ENCODE measurements at places on chromosomes 6 and 20.

- DNase-seq: no peak
Observed at GRCh38 chr20:25216199-25216945, 20.9 kb downstream of the ENTPD6 start.

- no peak for DNase-seq
Observed at GRCh38 chr20:59398537-59399205, 98.3 kb downstream of the EDN3 start.

DNA sequence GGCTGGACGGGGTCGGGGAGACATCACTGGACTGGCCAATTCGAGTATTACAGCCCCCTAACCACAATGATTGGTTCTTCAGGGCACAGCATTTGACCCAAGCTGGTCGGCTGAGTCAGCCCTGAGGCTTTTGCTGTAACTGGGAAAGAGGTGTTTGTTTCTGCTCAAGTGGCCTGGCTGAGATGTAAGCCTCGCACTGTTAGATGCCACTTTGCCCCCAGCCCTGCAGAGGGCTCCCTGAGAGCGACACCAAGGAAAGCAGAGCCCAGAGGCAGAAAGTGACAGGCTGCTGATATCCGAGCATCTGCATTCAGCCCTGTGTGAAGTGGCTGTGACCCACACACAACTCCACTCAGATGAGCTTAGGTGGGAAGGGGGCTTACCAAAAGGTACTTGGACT is 19.4 kb downstream of the ERGIC3 start:
- DNase-seq: no peak

- no peak for DNase-seq
Observed at GRCh38 chr20:22986601-22987000, 48.5 kb upstream of the SSTR4 start.

DNA sequence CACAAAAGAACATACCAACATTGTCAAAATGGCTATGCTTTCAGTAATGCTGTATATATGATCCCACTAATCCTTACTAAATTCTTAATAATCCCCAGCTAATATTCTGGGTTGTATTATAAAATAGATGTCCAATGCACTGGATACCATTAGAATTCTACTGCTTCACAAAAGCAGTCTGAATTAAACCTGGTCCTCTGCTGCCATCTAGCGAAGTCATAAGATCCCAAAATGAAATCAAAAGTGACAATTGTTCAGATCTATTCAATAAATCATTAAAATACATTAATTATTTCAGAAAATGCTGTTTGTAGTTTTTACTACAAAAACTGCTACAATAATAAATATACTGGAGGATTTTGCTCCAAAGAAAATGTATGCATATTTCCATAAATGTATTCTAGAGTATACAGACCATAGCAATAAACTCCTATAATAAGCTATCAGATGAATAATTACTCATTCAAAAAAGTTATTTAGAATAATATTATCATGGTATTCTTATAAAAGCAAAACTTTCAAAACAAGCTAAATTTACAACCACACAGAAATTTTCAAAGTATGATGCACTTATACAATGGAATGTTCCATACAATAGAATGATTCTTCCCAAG is 92.6 kb downstream of the RNGTT start:
- DNase-seq: peak; percentile 28

DNA sequence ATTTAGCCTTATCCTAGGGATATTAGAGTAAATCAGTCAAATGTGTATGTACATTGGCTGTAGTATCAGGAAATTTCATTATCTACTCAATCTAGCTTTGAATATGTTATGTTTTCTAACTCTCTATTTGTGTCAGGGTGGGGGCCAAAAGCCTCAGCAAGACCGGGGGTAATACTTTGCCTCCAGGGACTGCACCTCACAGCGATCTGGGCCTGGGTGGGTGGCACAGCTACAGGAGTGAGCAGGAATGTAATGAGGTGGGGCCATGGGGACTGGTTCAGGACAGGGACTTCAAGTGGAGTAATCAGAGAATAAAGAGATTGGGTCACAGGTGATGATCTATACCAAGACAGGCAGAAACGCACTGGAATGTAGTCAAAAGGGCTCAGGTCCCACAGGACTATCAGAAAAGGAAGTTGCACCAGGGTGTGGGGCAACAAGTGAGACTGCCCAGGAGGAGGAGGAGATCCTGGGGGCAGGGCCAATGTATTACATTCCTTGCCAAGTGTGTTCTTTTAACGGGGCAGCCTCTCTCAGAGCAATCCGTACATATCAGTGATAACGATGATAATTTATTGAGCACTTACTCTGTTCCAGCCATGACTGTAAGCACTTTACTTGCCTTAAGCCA is 54.0 kb downstream of the PIGU start:
- no peak for DNase-seq

- DNase-seq: no peak
Observed at GRCh38 chr20:17966432-17967310, 1.9 kb downstream of the SNX5 start.

All from cerebellar nuclear complex (tissue), 1 donor.